ENCODE measurements at places on chromosomes 6 and 20. TPM values are rescaled to one million over a fixed set of nuclear protein-coding genes. Genes with fewer than 3 reads are reported as not detected.

Gene PSORS1C2
- not detected for total RNA-seq

GRCh38 chr6:3884007-3884745 lies 35.0 kb downstream of the FAM50B start:
- DNase-seq = no peak

GRCh38 chr6:108526739-108527174 lies 34.0 kb upstream of the FOXO3 start:
- DNase-seq = no peak

GRCh38 chr6:89035252-89036101 lies 45.1 kb upstream of the PNRC1 start:
- no peak for DNase-seq

DNA sequence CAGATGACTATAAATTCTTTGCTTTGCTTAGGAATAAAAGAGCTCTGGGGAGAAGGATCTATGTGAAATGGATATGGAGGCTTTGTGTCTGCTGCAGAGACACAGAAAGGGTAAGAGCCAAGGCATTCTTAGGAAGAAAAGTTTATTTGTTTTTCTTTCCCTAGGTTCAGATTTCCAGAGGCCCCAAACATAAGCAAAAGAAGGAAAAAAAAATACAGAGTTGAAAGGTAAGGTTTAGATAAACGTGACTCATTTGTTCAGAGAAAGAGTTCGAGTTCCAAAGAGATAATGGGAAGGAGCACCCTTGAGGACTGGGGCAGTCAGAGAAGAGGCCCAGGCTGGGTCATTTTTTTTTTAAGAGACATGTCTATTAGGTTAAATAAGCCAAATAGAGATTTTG lies 27.4 kb upstream of the BMP5 start:
- DNase-seq = no peak

Gene WASF1
- total RNA-seq = 0.76 TPM

Gene TSBP1
- not detected for total RNA-seq

Gene CDH4
- total RNA-seq = 0.05 TPM
